T follicular helper cell (primary cell): ENCODE measurements at places on chromosomes 16 and 17.

DNA sequence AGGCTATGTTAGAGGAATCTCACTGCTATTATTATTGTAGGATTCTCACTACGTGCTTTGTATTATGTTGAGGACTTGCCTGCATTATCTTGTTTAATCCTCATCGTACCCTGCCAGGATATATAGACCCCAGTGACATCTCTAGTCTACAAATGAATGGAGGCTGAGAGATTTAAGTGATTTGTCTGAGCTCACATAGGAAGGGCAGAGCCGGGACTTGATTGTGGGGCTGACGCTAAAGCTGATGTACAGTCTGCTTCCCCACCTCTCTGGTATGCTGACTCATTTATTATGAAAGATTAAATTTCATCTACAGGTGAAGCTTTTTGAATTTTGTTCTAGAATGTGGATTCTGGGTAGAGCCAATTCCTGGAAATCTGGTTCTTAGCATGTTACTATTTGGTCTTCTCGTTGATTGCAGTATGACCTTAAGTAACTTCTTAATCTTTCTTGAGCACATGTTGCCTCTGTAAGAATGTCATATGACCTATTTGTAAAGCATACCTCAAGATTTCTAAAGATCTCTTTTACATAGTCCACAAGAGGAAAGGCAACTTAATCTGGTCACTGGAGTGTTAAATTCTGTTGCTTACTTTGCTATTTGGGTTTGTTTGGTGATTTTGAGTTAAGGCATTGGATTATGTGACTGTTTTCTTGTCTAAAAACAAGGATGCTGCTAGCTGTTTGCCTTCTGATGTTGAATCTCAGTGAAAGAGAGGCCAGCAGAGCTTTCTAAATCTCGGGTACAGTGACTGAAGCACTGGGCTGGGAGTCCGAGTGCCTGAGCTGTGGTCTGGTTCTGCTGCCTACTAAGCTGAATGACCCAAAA, 12.4 kb downstream of the METTL9 start:
- DNase-seq: no peak

GRCh38 chr16:17776888-17777287, 306.1 kb upstream of the XYLT1 start:
- DNase-seq: no peak

DNA sequence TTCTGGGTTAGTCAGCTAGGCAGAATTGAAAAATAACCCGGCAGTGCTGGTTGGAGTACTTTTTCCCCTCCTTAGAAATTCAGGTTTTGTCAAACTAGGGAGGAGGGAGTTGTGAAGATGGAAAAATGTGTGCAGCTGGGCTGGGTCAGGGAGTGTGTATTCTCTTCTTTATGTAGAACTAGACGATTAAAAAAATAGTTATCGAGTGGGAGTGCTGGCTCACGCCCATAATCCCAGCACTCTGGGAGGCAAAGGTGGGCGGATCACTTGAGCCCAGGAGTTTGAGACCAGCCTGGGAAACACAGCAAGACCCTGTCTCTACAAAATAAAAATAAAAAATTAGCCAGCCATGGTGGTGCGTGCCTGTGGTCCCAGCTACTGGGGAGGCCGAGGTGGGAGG, 106.4 kb downstream of the GNAO1 start:
- no peak for DNase-seq

DNA sequence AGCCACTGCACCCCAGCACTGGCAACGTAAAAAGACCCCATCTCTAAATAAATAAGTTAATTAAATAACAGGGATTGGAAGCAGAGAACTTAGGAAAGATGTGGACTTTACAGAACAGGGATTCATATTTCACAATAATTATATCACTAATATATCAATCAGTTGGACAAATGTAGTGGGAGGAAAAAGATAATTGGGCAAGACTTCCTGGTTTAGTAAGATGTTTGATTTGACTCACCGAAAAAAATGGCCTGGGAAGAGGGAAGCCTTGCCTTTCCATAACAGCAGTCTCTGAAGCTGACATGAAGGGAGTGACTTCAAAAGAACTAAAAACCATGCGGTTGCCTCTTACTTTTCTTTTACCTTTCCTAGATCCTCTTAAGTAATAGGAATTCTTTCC, 15.2 kb upstream of the C17orf78 start:
- DNase-seq: no peak

GRCh38 chr16:12976496-12976895, 75.1 kb downstream of the SHISA9 start:
- DNase-seq: no peak

DNA sequence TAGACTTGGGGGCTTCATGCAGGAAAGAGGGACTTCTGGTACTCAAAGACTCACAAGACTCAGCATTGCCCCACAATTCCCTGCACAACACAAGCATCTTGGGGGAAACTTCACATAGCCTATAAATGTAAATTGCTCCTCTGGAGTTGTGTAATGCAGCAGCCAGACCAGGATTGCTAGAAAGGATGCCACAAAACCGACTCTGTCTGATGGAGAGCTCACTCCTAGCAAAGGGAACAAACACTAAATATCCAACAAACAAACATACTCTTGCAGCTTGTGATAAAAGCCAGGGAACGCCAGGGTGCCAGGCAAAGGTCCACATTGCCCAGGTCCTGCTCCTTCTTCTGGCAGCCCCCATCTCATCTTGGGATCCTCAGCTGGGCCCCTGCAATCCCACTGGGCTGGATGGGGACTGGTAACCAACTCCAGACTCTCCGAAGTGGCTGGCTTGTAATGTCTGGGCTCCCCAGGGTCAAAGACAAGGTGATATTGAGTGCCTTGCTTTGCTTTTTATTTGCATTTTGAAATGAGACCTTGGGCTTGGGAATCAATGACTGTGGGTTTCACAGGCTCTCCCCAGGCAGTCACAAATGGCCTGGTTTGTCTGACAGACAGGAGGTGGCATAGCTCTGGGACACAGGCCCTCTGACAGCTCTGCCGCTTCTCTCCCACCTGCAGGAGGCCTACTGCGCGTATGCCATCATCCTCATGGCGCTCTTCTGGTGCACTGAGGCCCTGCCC, 15.3 kb downstream of the SLC13A2 start:
- DNase-seq: no peak
